ENCODE measurements at places on chromosomes 2 and 18.
A peak's percentile ranks its signal among the peaks of the same experiment; 100 is the strongest.

- no peak for DNase-seq
Measured at GRCh38 chr2:145411493-145411892, 891.6 kb upstream of the ZEB2 start.

GRCh38 chr2:112818094-112818902 lies 18.3 kb downstream of the IL1B start:
- no peak for DNase-seq

DNA sequence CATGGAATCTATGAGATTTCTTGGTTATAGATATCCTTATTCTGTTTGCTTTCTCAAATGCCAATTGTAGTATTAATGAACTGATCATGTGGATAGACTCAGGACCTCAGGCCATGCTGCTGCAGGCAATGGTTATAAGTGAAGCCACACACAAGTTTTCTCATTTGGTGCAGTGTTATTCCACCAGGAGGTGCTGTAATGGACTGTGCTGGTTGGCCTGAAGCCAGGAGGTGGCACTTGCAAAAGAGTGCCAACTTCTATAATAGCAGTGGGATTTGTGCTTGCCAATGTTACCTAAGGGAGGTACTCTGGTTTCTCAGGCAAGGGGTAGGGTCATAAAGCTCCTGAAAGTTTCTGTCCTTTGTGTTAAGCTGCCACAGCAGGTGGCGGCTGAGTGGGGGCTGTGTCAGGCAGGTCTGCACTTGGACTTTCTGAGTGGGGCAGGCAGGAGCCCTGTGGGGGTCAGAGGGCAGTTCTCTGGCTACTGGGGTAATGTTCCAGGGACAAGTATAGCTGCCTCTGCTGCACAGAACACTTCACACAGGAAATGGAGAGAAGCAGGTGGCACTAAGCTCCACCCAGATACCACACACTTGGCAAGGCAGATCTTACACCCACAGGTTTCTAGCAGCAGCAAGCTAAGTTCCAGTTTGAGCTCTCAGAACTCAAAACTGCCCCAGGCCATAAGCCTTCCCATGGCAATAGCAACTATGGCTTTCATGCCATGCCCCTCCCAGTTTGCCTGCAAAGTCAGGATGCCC lies 352.6 kb upstream of the CWC22 start:
- no peak for DNase-seq

GRCh38 chr18:5969989-5970403 lies 74.7 kb upstream of the TMEM200C start:
- no peak for DNase-seq

DNA sequence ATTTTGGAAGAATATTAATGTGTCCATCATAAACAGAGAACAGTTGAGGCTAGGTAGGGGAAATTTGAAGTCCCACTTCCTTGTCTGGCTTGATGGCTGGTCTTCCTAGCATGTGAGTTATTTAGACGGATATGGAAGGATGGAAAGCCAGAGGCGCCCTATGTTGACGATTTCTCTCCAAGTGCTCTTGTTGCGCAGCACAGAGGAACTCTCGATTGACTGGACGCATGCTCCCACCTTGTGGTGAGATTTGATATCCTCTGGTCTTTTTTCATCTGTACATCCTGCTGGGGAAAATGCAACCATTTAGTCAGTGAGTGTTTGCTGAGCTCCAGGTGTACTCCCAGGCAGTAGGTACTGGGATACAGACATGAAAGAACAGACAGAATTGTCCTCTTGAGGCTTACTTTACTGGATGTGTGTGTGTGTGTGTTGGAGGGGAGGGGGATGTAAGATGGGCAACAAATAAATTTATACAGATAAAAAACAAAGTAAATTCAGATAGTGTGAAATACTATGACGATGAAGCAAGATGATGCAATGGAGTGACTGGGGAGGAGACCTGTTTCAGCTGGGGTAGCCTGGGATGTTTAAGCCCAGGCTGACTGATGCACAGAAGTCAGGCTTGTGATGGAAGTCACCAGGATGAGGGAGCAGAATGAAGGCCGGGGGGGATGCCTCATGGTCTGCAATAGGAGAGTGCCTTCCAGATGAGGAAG lies 137.2 kb downstream of the TRIM43 start:
- no peak for DNase-seq

DNA sequence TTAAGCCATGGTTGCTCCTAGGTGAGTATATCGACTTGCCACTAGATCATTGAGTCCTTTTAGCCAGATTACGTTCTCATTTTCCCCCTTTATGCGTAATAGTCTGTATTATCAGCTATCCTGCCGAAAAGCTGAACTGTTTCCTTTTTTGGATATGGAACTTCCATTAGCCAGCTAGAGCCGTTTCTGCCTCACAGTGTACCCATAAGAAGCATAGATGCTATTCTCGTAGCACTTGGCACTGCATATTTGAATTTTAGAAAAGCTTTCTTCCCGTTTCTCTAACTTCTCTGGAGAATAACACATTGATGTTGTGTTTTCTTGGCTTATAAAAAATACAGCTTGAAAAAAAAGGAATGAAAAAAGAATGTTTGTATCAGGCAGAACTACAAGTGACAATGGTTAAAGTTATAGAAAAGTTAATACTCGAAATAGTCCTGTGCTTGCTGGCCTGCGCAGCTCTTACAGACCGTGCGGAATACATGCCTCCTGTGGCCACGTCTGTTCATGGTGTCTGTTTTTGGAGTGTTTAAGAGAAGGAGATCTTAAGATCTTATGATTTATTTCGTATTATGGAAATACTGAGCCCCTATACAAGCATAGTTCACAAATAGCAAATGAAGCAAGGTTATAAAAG lies 710 bp downstream of the DUSP19 start:
- DNase-seq: no peak

DNA sequence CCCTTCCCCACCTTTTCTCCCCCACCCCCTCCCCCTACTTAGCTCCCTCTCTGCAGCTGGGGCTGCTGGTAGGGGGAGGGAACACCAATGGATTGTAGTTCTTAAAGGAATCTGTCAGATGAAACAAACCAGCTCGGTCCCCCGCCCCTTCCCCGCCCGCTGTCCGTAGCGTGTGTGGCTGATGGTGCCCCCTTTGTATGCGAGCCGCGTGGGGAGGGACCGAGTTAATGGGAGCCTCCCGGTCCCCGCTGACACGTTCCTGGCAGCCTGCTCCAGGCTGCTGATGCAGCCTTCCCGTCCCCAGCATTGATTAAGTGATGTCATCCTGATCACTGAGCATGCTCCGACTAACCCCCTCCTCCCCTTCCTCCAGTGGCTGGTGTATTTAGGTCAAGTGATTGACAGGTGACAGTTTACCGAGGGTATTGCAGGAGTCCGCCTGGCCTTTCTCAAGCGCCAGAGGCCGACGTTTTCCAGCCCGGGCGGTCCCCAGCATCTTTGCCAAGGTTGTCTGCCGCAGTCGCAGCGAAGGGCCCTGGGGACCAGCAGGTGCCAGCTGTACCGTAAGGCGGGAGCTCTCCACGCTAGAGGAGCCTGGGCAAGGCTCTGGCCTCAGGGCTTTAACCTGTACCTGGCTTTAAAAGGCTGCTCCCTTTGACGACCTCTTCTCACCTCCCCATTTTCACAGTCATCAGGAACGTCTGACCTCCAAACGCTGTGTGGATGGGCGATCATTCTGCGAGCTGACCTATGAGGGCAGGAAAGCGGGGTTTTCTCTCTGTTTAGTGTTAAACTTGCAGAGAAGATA lies 1.8 kb downstream of the KIF5C start:
- DNase-seq: peak; percentile 23

- no peak for DNase-seq
Measured at GRCh38 chr18:12855916-12856315, 28.1 kb downstream of the PTPN2 start.

DNA sequence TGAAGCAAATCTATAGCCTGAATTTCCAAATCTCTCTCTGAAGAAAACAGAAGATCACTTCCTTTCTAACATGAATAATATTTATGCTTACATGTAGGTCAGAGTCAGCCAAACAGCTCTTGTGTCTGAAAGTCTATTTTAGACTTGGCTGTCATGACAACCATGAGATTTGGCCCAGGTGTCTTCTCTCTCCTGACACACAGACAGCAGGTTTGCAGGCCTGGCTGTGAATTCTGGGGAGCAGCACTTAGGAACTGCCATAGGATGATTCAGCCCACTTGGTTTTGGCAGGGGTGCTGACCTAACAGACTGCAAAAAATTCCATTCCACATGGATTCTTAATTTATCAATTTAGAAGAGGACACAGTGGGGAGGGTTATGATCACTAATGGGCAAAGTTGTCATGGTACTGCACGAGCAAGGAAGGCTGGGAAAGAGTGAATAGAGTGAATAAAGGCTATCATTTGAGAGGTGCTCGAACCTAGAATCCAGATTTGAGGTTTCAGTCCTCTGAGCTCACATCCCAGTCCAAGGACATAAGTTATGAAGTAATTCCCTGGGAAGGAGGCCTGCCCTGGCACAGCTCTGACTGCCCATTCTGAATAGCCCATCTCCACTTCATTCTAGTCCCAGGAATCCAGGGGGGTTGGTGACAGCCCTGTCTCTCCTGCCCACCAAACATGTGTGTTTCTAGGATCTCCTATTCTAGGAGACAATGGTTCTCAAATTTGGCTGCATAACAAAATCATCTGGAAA lies 453.9 kb upstream of the TRIB2 start:
- no peak for DNase-seq

DNA sequence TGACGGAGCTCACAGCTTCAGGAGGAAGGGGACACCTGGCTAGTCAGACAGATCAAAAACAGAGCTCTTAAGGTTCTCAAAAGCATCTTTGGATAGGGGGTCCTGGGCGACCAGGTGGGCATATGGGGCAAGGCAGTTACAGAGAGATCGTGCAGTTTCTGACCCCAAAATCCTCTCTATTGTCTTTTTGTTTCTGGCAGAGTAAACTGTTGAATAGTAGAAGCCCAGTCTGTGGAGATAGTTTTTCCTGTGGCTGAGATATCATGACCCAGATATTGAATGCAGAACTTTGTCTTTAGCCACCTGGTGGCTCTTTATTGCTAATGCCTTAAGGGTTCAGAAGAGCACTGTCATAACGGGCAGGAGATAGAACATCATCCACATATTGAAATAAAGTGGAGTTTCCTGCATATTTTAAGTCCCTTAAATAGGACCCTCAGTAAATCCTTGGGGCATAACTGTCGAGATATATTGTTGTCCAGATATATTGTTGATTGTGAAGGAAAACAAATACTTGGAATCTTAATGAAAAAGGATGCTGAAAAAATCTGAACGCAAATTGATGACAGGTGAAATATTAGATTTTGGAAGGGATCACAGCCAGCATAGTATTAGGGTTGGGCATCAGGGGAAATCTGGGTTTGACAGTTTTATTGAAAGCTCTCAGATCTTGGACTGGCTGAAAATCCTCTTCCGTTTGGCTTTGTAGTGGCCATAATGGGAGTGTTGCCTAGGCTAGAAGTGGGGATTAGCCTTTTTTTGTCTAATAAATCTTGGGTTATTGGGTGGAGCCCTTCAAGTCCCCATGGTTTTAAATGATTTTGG lies 14.1 kb upstream of the ZDBF2 start:
- DNase-seq: no peak

GRCh38 chr2:20236496-20236895 lies 11.6 kb upstream of the SDC1 start:
- no peak for DNase-seq

GRCh38 chr2:101864426-101864825 lies 127.3 kb upstream of the IL1R2 start:
- DNase-seq: no peak

GRCh38 chr18:48847807-48848486 lies 102.8 kb downstream of the SMAD7 start:
- DNase-seq: no peak

All from stimulated activated CD8-positive, alpha-beta memory T cell treated with anti-CD3 and anti-CD28 coated beads, Interleukin-15, amount 100 ng/mL, for 4 hours (primary cell).